ENCODE measurements at places on chromosomes 11 and 22.

GRCh38 chr11:80297858-80298632 is 857.2 kb upstream of the TENM4 start:
- DNase-seq = no peak

- no peak for DNase-seq
These were observed 80.5 kb upstream of the WNT7B start for GRCh38 chr22:46057246-46058090.

- DNase-seq = no peak
These were observed 82.2 kb downstream of the ST3GAL4 start for GRCh38 chr11:126437731-126438130.

GRCh38 chr11:48307760-48308386 is 1.9 kb downstream of the OR4S1 start:
- DNase-seq = peak; percentile 1

GRCh38 chr11:94142308-94143281 is 14.0 kb downstream of the PANX1 start:
- no peak for DNase-seq

- DNase-seq = no peak
These were observed 88.6 kb upstream of the LMO1 start for GRCh38 chr11:8352103-8352875.

DNA sequence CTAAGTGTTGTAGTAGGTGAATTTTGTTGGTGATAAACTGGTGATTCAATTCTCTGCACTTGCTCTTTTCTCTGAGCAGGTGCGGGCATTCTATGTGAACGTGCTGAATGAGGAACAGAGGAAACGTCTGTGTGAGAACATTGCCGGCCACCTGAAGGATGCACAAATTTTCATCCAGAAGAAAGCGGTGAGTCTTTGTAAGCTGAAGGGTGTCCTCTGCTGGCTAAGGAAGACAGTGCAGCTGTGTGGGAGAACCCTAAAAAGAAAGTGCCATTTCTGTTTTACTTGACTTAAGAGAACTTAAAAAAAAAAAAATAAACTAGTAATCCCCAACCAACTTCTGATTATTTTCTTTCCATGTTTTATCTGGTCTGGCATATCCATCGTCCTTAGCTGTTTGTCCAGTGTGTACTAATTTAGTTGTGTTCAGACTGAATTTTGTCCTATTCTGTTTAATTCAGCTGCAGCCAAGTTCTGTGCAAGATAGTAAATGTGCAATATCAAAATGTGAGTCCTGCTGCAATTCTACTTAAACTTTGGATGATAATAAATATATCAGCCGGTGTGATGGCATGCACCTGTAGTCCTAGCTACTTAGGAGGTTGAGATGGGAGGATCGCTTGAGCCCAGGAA is 29.6 kb downstream of the CAT start:
- no peak for DNase-seq

DNA sequence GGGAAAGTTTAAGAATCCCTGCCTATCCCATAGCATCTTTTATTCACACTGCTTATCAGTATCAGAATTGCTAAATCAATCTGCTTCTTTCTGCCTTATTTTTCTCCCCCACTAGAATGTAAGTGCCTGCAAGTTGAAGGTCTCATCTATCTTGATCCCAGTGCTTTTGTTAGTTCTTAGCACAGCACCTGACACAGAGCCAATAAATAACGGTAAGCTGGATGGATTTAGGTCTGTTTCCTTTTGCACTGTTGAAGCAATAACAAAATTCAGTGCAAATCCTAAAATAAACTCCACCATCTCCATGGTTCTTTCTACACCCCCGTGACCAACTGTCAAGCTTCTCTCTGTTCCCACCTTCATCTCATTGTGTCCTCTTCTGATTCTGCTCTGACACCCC is 36.7 kb upstream of the CD44 start:
- no peak for DNase-seq

DNA sequence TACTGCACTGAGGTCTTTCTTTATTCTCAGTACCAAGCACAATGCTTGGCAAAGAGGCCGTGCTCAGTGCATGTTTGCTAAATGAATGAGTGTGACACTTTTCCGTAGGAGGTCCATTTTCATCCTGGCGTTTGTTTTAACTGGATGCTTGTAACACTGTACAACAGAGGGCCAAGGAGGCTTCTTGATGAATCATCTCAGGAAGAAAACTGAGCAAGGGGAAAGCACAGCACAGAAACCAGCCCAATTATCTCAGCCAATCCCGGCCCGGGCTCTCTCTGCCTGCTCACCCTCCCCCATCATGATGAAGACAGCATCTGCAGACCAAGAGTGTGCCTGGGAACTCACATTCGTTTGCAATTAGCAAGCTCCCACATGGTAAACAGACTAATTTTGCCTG is 570.3 kb downstream of the OPCML start:
- DNase-seq = no peak

DNA sequence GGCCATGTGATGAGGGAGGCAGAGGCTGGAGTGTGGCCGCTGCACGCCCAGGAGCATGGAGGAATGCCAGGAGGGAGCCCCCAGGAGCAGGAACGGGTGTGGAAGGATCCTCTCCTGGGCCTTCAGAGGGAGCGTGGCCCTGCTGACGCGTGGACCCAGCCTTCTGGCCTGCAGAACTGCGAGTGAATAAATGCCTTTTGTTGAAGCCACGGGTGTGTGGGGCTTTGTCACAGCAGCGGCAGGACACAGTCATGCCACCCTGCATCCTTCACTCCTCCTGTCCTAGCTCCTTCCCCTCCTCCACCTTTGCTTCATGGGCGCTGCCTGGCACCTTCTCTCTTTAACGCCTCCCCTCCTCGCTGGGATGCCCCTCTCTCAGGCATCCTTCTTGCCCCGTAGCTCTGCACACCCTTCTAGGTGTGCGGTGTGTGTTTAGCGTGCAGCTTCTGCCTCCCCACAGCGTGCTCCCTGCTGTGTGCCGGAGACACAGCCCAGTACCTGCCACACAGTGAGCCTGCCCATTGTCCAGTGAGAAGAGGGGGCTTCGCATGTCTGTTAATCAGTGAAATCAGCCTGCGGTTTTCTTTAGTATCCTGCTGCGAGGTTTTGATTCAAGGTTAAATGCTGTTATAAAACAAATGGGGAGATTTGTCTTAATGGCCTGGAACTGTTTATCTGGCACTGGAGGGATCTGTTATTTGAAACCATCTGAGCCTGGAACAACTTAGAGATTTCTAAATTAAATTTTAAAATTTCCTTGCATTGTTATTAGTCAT is 459.6 kb downstream of the TBC1D22A start:
- no peak for DNase-seq

- no peak for DNase-seq
These were observed 8.0 kb downstream of the ALDH3B1 start for GRCh38 chr11:68017980-68018729.

- no peak for DNase-seq
These were observed at the start of gene CNIH2 for GRCh38 chr11:66277471-66278362. TSS of gene CNIH2 (plus strand) at chr11:66278175. CDS start at chr11:66278457, 282 bp downstream.

GRCh38 chr11:44138980-44139379 is 43.5 kb downstream of the EXT2 start:
- no peak for DNase-seq

DNA sequence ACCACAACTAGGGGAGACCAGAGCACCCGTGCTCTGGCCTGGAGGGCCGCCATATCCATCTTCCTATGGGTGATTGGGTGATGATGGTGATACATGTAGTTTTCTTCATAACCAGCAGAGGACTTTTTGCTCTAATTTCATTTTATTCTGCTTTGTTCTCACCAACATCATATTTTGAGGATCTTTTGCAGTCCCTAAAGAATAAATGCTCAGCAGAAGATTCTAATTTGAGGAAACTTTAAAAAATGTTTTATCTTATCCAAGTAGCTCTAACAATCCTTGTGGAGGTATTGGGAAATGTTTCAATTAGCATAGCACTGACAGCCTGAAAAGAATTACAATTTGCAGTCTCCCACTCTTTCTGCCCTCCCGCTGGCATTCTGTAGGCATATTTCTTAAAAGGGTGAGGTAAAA is 544.0 kb downstream of the NTM start:
- no peak for DNase-seq

DNA sequence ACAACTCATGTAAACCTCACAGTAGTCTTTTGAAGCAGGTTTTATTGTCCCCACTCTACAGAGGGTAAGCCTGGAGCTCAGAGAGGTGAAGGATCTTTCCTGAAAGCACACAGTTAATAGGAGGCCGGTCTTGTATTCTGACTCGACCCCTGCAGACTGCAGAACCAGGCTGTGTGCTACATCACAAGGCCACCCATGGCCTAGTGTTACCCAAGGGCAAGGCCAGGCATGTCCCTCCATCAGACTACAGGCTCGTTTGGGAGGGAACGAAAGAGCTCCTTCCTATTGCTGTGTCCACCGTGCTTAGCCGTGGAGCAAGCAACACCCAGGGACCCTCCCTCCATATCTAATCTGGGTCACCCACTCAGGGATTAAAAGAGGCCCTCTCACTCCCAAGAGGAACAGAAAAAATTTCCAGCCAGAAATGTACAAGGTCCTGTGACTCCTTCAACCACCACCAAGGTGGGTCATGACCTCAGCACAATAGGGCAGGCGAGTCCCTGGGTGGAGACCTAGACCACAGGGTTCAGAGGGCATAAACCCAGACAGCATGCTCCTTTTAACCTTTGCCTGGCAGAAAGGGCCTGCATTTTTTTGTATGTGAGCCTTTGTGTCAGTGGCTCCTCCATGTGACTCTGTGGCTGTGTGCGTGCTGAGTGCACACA is 6.3 kb upstream of the SMIM35 start:
- no peak for DNase-seq

DNA sequence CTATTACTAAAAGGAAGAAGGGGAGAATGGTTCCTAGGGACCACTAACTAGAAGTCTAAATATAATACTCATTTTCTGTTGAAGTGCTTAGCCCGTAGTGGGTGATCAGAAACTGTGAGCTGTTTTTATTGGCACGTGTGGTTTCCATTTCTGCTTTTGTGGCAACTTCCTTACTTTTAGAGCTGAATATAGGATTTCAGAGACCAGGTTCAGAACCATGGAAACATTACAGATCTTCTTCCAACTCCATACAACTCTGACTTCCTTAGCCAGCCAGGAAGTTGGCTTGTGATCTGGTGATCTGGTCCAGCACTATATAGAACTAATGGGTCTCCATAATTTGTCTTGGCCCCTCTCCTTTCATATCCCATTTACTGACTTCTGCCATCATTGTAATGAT is 2.6 kb upstream of the ME3 start:
- DNase-seq = no peak

DNA sequence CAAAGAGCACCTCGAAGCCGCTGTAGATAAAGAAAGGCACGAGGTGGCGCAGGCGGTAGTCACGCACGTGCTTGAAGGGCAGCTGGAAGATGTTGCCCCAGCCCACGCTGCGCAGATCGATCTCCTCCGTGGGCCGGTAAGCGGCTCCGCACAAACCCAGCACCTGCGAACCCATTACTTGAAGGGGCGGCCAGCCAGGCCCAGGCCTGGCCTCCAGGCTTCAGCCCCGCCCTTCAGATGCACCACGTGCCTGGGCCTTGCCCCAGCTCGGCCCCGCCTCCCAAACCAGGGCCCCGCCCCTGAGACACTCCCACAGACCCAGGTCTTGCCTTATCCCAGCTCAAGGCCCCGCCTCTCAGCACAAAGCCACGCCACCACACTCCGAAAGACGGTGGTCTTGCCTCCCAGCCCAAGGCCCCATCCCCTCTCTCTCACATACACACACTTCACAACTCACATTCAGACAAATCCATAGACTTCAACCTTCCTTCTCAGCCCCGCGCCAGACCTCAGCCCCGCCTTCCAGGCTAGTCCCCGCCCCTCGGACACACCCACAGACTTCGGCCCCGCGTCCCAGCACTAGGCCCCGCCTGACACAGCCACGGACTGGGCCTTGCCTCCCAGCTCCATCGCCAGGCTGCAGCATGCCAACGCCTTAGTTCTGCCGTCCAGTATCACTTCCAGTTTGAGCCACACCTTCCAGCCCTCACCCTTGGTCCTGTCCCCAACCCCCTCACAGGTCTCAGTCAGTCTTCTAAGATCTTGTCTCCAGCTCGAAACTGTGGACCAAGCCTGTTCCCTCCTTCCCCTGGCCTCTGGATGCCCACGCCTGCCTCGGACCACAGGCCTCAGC is 7.0 kb downstream of the UNC93B1 start:
- DNase-seq = no peak

GRCh38 chr11:30774496-30775232 is 188.5 kb upstream of the MPPED2 start:
- no peak for DNase-seq

DNA sequence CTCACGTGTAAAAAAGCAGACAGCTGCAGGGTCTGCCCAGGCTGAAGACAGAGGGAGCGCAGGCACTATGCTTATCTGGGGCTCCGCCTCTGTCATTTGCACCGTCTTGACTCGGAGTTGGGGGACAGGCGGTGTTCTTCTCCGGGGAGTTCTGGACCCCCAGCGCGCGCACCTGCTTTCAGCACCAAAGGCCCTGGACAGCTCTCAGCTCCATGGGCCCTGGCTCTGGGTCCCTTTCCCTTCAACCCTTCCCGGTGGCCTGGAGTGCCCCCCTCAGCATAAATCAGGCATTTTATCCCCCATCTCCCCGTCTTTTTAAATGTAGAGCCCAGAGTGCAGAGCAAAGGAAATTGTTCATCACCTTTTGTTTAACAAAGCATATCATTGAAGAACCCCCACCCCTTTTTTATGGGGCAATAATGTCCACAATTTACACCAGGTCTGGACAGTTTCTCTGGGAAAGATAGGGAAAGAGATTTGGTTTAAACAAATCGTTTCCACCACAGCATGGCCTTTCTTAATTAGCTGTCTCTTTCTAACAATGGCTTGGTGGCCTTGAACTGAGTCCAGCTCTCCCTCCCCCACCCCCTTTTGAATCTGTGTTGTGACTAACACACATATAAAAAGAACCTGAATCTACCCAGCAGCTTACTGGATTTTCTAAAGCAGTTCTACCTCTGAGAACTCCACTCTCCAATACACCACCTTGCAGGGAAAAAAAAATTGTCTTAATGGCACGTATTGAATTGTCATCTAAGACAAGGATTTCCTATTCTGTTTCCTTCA is 1.7 kb downstream of the SEZ6L start:
- peak; percentile 14 for DNase-seq

DNA sequence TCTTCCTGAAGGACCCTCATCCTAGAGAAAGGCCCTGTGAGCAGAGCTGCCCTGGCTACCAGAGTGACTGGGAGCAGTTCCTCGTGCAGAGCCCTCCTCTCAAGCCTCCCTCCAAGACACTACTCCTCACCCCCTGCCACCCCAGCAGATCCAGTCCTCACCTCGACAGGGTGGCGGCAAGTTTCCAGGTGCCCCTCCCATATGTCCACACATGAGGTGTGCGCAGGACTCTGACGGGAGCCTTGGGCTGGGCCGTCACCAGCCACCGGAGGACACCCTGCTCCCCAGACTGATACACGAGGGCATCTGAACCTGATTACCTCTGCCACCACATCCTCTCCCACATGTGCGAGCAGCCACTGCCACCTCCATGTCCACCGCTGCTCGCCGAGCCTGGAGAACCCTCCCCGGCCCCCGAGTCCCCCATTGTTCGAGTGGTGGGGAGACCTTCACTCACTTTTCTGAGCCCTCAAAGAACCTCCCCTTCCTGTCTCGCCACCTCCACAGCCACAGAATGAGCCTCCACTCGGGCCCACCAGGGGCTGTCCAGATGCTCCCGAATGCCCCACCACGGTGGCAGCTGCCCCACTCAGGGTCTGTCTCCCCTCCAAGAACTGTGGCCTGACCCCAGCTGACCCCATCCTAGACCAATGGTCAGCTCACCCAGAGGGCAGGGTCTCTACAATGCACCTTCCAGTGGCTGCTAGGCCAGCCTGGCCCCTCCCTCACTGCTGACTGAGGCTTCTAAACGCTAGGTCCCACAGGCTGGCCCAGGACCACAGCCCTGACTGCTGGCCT is 62.5 kb downstream of the DGCR2 start:
- DNase-seq = no peak
